ENCODE measurements at places on chromosomes 1 and 21.

DNA sequence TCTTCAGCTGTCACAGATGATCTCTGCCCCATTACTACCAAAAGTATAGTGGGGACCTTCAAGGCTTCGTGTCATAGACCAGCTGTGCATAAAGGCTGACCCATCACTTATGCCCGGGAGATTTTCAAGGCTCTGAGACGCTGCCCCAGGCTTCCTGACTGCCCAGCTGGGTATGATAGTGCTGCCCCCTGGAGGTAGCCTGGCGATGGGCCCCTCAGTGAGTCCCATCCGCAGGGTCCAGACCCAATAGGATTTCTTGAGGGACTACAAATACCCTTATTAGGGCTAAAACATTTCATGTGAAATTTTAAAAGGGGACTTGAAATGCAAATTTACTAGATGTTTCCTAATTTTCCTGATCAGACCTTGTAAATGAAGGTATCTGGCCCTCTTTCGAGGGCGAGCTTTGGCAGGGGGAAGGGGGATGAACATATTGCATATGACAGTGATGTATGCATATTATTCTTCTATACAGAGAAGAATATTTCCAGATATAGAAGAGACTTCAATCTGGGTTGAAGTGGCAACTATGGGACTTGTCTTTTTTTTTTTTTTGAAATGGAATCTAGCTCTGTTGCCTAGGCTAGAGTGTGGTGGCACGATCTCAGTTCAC lies 11.7 kb upstream of the FCMR start:
- no peak for DNase-seq

GRCh38 chr1:197391303-197392226 lies 123.5 kb downstream of the CRB1 start:
- DNase-seq: no peak

DNA sequence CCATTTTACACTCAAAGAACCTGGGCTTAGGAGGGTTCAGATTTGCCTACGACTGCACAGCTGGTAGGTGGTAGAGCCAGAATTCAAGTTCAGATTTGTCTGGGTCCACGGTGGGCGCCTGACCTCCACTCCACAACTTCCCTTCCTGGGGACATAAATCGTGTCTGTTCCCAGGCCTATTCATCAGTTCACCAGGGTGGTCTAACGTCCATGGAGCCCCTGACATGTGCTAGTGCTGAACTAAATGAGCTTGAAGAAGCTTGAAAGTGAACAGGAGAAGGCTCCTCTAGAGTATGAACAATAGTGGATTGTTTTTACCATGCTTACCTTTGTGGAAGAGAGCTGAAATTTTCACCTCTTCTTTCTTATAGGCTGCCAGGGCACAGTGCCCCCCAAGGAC lies 32.5 kb upstream of the KIF1B start:
- no peak for DNase-seq

GRCh38 chr1:207097871-207098324 lies 6.1 kb upstream of the C4BPA start:
- DNase-seq: no peak

- no peak for DNase-seq
These were observed 34.7 kb downstream of the LRRC8D start for GRCh38 chr1:89855413-89856123.

DNA sequence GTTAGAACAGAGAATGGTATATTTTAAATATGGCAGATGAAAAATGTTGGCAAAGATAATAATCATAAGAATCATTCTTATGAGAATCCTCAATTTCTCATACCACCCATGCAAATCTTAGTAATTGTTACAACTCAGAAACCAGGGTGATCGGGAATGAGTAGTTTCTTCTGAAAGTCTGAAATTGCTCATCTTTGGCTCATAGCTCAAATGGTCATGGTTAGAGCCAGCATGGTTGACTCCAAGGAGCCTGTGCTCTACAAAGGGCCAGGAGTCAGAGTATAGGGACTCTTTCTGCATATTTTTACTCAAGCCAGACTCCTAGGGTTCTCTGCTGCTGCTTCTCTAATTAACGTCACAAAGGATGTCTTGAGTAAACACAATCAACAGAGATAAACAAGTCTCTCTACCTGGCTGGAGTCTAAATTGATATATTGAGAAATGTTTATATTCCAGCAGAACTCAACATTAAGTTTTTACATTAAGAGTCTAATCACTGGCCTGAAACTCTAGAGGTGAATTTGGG lies 1.9 kb upstream of the ETV3 start:
- DNase-seq: no peak

GRCh38 chr1:112618114-112618720 lies 724 bp downstream of the ST7L start:
- no peak for DNase-seq

GRCh38 chr1:229758101-229759036 lies 132.3 kb downstream of the URB2 start:
- no peak for DNase-seq

All from hippocampal formation (tissue), 2 donors.